NCI-H2081 treated with DMSO at 0.1 percent for 48 hours (cell line): ENCODE measurements at places on chromosomes 5 and 9.

GRCh38 chr9:124218438-124218982 lies 39.2 kb upstream of the NEK6 start:
- no peak for DNase-seq

- no peak for DNase-seq
Observed at GRCh38 chr5:151742870-151743294, 15.5 kb downstream of the ATOX1 start.

DNA sequence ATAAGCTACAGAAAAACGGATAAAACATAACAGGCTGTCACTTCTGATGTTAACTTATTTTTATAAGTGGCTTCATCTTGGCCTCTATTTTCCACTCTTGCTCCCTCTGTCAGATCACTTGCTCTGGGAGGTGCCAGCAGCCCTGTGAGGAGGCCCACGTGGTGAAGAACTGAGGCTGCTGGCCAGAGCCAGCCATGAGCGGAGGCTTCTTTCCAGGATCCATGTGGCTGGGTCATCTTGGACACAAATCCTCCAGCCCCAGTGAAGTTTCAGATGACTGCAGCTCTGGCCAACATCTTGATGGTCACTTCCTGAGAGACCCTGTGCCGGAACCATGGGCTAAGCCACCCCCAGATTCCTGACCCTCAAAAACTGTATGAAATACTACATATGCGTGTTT lies 7.5 kb upstream of the CMBL start:
- no peak for DNase-seq

DNA sequence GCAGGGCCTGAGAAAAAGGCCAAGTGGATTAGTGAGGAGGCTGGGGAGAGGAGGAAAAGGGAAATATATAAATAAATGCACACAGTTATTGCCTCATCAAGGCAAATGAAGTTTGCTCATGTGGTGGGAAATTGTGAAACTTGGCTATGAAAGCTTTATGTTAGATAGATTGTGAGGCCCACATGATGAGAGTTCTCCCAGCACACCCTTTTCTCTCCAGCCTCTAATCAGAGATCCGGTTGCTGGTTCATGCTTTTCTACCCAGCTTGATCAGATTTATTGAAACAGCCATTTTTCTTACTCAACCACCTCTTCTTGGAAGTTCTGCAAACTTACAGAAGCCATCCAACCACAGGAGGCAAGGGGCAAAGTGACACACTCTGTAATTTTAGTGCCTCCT lies 125.8 kb upstream of the KLF4 start:
- DNase-seq, result no peak

GRCh38 chr5:180974612-180975315 lies 13.9 kb upstream of the BTNL3 start:
- DNase-seq, result no peak

- DNase-seq, result no peak
Observed at GRCh38 chr5:143228597-143229293, 174.7 kb downstream of the NR3C1 start.

- DNase-seq, result no peak
Observed at GRCh38 chr9:68925175-68925574, 88.7 kb downstream of the PRKACG start.

DNA sequence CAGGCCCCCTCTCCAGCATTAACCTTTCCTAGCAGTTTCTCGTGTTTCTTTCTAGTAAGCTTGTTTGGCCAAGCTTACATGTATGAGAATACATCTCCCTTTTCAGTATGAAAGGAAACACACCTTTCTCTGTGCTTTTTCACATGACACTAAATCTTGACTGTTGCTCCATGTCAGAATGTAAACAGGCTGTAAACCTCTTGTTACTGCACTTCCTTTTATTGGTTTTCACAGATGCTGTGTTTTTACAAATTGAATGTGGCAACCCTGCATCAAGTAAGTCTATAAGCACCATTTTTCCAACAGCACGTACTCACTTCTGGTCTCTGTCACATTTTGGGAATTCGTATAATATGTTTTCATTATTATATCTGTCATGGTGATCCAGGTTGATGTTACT lies 2.2 kb upstream of the CANX start:
- DNase-seq, result no peak

- DNase-seq, result no peak
Observed at GRCh38 chr5:62343428-62343827, 37.4 kb downstream of the KIF2A start.

DNA sequence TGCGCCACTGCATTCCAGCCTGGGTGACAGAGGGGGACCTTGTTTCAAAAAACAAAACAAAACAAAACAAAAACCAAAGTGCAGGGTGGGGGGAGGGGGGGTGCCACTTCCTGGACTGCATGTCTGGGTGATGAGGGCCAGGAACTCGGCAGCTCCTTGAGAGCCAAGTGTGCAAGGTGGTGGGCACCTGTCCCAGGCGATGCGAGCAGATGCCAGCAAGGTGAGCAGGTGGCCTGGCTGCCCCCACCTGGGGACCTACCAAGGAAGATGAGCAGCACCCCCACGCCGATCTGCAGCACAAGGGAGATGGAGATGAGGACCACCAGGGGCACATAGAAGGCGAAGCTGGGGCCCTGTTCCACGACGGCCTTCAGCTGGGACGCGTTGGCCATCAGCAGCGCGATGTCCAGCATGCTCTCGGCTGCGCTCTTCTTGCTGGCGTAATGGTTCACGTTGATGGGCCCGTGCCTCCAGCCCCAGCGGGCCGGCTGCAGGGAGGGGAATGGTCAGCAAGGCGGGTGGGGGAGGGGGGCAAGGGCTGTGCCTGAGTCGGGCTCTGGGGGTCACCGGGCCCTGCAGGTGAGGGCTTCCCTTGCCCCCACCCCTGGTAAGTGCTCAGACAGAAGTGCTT lies 7.8 kb downstream of the NINJ1 start:
- no peak for DNase-seq

DNA sequence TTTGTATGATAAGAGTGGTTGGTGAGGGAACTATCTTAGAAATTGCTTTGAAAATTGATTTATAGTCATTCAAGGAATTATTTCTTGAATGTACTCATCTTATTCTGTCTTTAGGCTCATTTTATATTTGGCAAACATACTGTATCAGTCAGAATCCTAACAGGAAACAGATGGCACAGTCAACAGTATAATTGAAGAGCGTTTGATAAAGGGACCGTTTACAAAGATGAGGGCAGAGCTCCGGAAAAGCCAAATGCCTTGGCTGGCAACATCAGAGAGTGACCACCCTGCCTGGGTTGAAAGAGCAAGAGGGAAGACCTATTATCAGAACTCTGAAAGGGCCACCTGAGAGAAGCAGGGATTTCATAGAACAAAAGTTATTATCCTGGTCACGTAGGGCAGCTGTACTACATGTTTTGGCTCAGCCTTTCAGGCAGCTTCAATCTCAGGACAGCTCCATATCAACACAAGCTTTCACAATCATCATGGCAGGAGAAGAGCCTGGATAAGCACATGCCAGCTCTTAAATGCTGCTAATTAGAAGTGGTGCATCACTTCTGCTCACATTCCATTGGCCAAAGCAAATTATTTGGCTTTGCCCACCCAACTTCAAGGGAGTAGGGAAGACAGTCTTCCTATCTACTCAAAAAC lies 47.2 kb upstream of the ARL15 start:
- no peak for DNase-seq
